Activated naive CD8-positive, alpha-beta T cell treated with anti-CD3 and anti-CD28 coated beads, Interleukin-2, amount 10 ng/mL, durations not matched to agents 7 days and 5 days (primary cell): ENCODE measurements at places on chromosomes 13 and 19. TPM values are rescaled to one million over a fixed set of nuclear protein-coding genes. Genes with fewer than 3 reads are reported as not detected.

DNA sequence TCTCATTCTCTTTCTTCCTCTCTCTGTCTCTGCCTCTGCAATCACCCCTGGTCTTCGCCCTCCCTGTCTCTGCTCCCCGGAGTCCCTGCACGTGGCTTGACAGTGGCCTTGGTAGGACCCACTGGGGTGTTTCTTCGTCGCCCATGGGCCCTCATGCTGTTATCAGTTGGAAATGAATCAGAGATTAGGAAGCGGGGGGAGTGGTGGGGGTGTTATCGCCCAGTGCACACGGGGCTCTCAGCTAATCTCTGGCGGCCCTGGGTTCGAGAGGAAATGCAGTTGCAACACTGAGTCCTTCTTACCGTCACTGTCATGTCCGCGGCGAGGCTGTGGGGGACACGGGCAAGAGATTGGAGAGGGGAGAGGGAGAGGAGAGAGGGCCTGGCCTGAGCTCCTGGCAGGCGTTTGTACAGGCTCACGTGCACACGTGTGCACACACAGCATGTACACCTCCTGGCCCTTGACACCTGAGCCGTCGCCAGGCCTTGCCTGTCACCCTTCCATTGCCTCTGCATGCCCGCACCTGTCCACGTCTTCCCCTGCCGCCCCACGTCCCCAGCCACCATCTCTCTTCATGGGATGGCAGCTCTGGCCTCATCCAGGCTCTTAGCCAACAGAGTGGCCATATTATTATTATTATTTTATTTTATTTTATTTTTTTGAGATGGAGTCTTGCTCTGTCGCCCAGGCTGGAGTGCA lies 37.8 kb upstream of the SLC7A10 start:
- H3K27ac ChIP-seq, result peak overlapping the region; percentile 61
- no peaks in the 10 kb centered on the region for H3K36me3 ChIP-seq
- DNase-seq, result no peak
- H3K4me1 ChIP-seq, result peaks cover 11% of the 10 kb centered on the region
- no peak overlapping the region for H3K4me3 ChIP-seq

DNA sequence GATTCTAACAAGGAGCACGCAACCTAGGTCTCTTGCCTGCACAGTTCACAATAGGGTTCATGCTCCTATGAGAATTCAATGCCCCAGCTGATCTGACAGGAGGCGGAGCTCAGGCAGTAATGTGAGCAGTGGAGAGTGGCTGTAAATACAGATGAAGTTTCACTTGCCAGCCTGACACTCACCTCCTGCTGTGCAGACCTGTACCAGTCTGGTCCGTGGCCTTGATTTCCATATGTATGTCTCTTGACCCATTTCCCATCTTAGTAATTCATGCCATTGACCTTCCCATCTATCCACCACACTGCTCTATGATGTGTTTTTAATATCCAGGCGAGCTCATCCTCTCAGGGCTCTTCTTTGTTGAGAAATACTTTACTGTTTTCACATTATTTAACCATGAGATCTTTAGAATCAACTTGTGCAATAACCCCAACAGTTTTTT lies 95.2 kb downstream of the LRCH1 start:
- no peak overlapping the region for H3K4me3 ChIP-seq
- H3K27ac ChIP-seq, result no peak overlapping the region
- no peak for DNase-seq
- no peaks in the 10 kb centered on the region for H3K27me3 ChIP-seq

- peaks cover 10% of the 10 kb centered on the region for H3K36me3 ChIP-seq
- DNase-seq, result no peak
- H3K27me3 ChIP-seq, result no peaks in the 10 kb centered on the region
- H3K4me1 ChIP-seq, result peaks cover 10% of the 10 kb centered on the region
- H3K4me3 ChIP-seq, result peak overlapping the region; percentile 82
These were observed 1.6 kb downstream of the MIDN start for GRCh38 chr19:1249990-1250436.

The PPM1N gene
- total RNA-seq, result 6.1 TPM

DNA sequence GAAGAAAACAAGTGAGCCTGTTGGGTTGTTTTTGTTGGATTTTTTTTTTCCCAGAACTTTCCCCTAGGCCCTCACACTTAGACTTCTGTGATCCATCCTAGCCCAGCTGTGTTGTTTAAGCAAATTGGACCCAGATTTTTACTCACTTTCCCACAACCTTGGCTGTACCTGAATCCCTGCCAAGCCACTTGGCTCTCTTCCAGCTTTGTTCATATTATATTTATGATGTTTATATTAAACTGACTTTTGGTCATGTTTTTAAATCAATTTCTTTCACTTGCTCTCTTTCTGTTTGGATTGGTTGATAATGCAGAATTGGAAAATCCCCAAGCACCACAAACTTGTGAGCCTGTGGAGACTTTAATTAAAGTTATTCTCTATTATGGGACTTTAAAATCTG lies 16.6 kb downstream of the OLFM4 start:
- DNase-seq, result no peak
- no peaks in the 10 kb centered on the region for H3K4me1 ChIP-seq
- no peak overlapping the region for H3K27ac ChIP-seq
- no peak overlapping the region for H3K4me3 ChIP-seq
- peaks cover 4% of the 10 kb centered on the region for H3K27me3 ChIP-seq
- H3K36me3 ChIP-seq, result no peaks in the 10 kb centered on the region

The KCNC3 gene
- 1.4 TPM for total RNA-seq

DNA sequence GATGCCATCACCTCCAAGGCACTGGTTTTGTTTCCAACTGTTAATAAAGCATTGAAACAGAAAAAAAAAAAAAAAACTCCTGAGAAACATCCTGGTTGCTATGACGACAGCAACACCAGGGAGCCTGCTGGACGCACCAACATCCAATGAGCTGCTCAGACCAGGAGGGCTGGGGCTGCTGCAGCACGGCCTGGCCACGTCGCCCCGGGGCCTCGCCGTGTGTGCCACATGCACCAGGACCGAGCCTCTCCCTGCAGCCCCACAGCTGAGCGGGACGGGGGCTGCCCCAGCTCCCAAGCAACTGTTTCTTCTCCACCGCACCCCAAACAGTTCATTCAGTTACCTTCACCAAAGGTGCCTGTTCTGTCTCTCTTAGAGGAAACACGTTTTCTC lies 54.5 kb downstream of the RASA3 start:
- DNase-seq, result peak; percentile 22
- peaks cover 7% of the 10 kb centered on the region for H3K4me1 ChIP-seq
- no peaks in the 10 kb centered on the region for H3K27me3 ChIP-seq
- H3K36me3 ChIP-seq, result peaks cover 2% of the 10 kb centered on the region
- no peak overlapping the region for H3K4me3 ChIP-seq

GRCh38 chr13:41960211-41960636 lies 685 bp downstream of the VWA8 start:
- peaks cover 2% of the 10 kb centered on the region for H3K36me3 ChIP-seq
- H3K4me3 ChIP-seq, result peak overlapping the region; percentile 92
- H3K4me1 ChIP-seq, result peaks cover 23% of the 10 kb centered on the region
- peak overlapping the region; percentile 93 for H3K27ac ChIP-seq
- DNase-seq, result no peak

The ZNF567 gene
- 15.5 TPM for total RNA-seq

DNA sequence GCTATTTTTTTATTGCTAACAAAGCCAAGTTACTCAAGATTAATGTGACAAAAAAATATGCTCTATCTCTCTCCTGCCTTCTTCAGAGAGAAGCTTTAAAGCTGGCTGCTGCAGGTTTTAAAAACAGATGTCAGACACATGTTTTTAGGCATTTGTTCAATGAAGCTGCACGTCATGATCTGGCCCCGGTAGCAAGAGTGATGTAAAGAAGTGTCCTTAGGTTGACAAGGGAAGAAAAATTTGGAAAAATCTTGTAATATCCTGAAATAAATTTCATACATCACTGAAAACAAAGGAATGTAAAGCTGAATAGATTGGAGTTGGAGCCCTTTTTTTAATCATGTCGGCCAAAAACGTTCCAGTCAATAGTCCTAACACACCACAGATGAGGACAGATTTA lies 531.4 kb upstream of the NBEA start:
- H3K27me3 ChIP-seq, result no peaks in the 10 kb centered on the region
- H3K4me1 ChIP-seq, result no peaks in the 10 kb centered on the region
- no peak overlapping the region for H3K27ac ChIP-seq
- no peaks in the 10 kb centered on the region for H3K36me3 ChIP-seq
- DNase-seq, result no peak
- H3K4me3 ChIP-seq, result no peak overlapping the region

- no peak for DNase-seq
- H3K27me3 ChIP-seq, result peaks cover 7% of the 10 kb centered on the region
- H3K4me3 ChIP-seq, result no peak overlapping the region
- H3K4me1 ChIP-seq, result no peaks in the 10 kb centered on the region
- no peak overlapping the region for H3K27ac ChIP-seq
These were observed 310.3 kb downstream of the KLF5 start for GRCh38 chr13:73369095-73369494.

DNA sequence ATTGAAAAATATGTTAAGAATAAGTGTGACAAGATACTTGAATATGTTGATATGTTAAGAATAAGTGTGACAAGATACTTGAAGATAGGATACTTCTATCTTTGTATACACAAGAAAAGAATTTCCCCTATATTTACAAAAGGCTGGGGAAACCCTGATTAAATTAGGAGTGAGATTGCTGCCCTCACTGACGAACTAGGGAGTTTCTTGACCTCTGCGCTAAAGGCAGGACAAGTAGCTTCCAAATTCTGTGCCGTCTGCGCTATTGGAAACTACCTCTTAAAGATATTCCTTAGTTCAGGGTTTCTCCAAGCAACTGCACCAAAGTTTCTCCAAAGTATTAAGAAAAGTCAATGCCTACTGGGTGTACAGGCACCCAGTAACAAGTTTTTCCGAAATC lies 730 bp downstream of the ZNF260 start:
- peaks cover 16% of the 10 kb centered on the region for H3K4me1 ChIP-seq
- no peak for DNase-seq
- H3K27me3 ChIP-seq, result no peaks in the 10 kb centered on the region
- peak overlapping the region; percentile 99 for H3K4me3 ChIP-seq

The ADGRE3 gene
- total RNA-seq, result not detected

The SERP2 gene
- 0.54 TPM for total RNA-seq

DNA sequence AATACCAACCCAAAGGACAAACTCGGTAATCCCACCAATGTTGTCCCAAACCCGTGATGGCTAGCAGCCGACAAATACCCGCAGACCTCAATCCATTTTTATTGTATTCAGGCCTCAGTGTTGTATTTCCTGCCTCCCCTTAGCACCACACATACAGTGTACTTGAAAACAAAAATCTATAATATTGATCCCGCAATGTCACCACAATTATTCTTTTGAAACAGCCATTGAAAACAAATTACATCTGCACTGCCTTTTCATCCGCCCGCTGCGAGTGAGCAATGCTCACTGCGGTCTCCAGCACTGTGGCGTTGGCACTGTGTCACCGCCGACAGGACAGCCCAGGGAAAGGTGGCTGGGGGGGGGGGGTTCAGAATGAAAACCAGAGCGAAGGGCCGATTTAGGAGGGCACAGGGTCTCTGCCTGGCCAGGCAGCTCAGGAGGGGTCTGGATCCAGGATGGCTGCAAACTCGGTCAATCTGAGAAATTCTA lies 385.8 kb upstream of the ZNF507 start:
- no peak overlapping the region for H3K4me3 ChIP-seq
- no peak for DNase-seq
- no peaks in the 10 kb centered on the region for H3K4me1 ChIP-seq

DNA sequence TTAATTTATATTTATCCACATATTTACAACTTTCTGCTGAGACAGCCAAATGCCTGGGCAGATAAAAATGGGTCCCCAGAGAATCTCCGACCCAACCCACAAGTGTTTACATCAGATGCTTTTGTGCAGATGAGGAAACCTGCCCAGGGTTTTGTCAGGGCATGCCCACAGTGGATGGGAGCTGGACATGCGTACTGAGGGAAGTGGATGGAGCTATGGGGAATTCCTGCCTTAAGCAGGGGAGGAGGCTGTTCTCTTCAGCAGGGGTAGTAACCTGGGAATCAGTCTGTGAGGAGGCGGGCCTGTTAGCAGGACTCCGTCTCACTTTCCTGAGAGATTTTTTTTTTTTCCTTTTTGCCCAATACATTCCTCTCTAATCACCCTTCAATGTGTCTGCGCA lies 122.9 kb downstream of the RFC3 start:
- no peak overlapping the region for H3K4me3 ChIP-seq
- peaks cover 2% of the 10 kb centered on the region for H3K27me3 ChIP-seq
- peaks cover 2% of the 10 kb centered on the region for H3K4me1 ChIP-seq
- no peak for DNase-seq

GRCh38 chr13:74243637-74244526 lies 109.7 kb upstream of the KLF12 start:
- peak overlapping the region; percentile 50 for H3K4me3 ChIP-seq

DNA sequence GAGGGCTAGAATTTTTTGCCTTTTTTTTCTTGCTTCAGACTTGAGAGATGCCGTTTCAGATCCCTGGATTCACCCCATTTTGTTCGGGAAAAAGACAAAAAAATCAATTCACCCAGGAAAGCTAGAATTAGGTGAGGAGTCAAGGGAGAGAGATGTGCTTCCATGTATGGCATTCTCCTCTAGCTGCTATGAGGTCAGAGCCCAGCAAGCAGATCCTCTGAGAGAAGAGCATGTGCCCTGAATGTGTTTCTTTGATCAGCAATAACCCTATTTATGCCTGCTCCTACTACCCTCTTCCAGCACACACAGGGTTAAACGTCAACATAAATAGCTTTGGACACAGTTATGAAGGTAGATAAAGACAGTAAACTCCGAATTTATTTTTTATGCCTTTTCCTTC lies 53.6 kb downstream of the NDFIP2 start:
- peaks cover 26% of the 10 kb centered on the region for H3K4me1 ChIP-seq
- H3K36me3 ChIP-seq, result peaks cover 16% of the 10 kb centered on the region
- H3K4me3 ChIP-seq, result no peak overlapping the region
- H3K27me3 ChIP-seq, result no peaks in the 10 kb centered on the region
- H3K27ac ChIP-seq, result no peak overlapping the region

The GJB2 gene
- 0.20 TPM for total RNA-seq

DNA sequence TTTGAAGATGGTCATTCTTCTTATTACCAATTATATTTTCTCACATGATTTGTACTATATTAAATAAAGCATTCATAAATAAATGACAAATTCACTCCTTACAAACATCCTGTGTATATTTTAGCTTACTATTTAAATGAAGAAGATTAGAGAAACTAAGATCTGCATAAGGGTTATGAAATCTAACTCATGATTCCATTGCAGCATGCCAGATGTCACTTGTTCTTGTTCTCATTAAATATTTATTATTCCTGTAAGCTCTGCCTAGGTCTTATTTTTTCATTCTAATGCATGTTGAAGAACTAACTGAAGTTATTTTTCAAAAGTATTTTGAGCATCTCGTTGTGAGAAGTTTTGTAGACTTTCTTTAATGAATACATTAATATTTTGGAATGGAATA lies 18.3 kb downstream of the NUP58 start:
- H3K4me1 ChIP-seq, result peaks cover 5% of the 10 kb centered on the region
- no peak for DNase-seq
- H3K4me3 ChIP-seq, result no peak overlapping the region
- H3K27me3 ChIP-seq, result no peaks in the 10 kb centered on the region
- H3K36me3 ChIP-seq, result peaks cover 21% of the 10 kb centered on the region

The PCSK4 gene
- 6.7 TPM for total RNA-seq

The DIS3 gene
- 33.8 TPM for total RNA-seq

GRCh38 chr19:41753936-41754529 lies 1.3 kb upstream of the CEACAM6 start:
- no peak overlapping the region for H3K4me3 ChIP-seq
- DNase-seq, result peak; percentile 51
- H3K4me1 ChIP-seq, result peaks cover 2% of the 10 kb centered on the region
- H3K27me3 ChIP-seq, result peaks cover 38% of the 10 kb centered on the region
- H3K36me3 ChIP-seq, result no peaks in the 10 kb centered on the region

- H3K27ac ChIP-seq, result no peak overlapping the region
- peaks cover 29% of the 10 kb centered on the region for H3K4me1 ChIP-seq
- H3K36me3 ChIP-seq, result peaks cover 51% of the 10 kb centered on the region
- H3K27me3 ChIP-seq, result no peaks in the 10 kb centered on the region
- H3K4me3 ChIP-seq, result no peak overlapping the region
- no peak for DNase-seq
These were observed 21.2 kb downstream of the PCID2 start for GRCh38 chr13:113187263-113187669.

The TUBA3C gene
- total RNA-seq, result not detected
